ENCODE measurements at places on chromosomes 2 and 18.
A peak's percentile ranks its signal among the peaks of the same experiment; 100 is the strongest.

- DNase-seq: peak; percentile 52
These were observed 264.1 kb downstream of the CDH20 start for GRCh38 chr18:61597316-61597715.

DNA sequence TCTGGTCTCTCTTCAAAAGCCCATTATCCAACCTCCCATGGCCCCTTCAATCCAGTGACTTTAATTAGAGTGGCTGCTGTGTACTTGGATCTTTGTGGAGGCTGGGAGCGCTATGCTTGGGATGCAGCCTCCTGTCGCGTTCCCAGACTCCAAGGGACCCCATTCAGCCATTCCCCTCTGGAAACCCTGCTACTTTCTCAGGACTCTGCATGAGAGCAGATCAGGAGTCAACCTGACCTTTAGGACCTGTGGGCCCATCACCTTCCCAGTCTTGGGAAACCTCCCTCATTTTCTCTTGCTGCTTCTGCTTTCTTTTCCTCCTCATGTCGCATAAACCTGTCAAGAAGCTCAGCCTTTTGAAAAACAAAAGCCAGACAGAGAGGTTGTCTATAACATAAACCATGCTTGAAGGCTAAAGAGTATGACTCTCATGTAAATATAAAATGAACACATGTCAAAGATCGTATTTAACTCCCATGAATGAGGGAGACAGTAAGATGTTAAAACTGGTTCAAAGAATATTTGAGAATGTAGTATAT, 143.1 kb upstream of the PELI1 start:
- DNase-seq: no peak

DNA sequence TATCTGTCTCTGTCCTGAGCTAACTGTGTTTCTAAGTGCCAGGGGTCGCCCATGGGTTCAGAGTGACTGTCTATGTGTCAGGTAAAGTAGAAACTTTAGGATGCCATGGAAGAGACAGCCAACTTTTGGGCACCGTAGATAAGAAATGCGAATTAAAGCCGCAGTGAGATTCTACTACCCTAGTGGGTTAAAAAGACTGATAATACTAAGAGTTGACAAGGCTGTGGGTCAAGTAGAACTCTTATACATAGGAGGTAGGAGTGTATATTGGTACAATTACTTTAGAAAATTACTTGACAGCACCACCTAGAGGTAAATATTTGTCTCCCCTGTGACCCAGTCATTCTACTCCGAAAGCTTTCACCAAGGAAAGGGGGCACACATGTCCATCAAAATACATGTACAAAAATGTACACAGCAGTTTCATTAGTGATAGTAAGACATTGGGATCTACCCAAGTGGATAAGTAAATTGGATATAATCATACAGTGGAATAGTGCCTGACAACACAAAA, 371.3 kb downstream of the SLC4A3 start:
- no peak for DNase-seq

- no peak for DNase-seq
These were observed 426.2 kb downstream of the NCKAP5 start for GRCh38 chr2:133142087-133142486.

DNA sequence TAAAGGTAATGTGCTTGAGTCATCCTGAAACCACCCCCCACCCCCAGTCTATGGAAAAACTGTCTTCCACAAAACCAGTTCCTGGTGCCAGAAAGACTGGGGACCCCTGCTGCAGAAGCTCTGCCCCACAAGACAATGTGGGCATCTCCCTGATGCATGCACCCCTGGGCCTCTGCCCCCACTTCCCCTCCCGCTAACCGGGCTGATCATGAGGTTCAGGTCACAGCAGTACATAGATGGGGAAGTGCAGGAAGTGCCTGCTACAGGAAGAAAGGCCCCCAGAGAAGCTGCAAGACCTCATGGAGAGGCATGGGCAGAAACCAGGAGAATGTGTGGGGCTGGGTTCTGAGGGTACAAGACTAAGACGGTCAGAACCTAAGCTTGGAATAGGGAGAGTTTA, 243.4 kb upstream of the ID2 start:
- DNase-seq: no peak

GRCh38 chr2:235358981-235359471, 134.8 kb upstream of the AGAP1 start:
- DNase-seq: peak; percentile 90

GRCh38 chr2:11738589-11739436, 7.6 kb upstream of the LPIN1 start:
- DNase-seq: peak; percentile 82

GRCh38 chr2:26349690-26350089, 3.1 kb upstream of the ADGRF3 start:
- DNase-seq: no peak

DNA sequence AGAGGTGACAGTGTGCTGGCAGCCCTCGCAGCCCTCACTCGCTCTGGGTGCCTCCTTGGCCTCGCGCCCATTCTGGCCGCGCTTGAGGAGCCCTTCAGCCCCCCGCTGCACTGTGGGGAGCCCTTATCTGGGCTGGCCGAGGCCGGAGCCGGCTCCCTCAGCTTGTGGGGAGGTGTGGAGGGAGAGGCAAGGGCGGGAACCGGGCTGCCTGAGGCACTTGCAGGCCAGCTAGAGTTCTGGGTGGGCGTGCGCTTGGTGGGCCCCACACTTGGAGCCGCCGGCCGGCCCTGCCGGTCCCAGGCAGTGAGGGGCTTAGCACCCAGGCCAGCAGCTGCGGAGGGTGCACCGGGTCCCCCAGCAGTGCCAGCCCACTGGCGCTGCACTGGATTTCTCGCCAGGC, 1480.9 kb upstream of the SLC39A10 start:
- DNase-seq: no peak

- DNase-seq: no peak
These were observed 61.2 kb upstream of the RBM44 start for GRCh38 chr2:237737196-237737865.

GRCh38 chr2:176066645-176067588, 16.8 kb downstream of the EVX2 start:
- no peak for DNase-seq

DNA sequence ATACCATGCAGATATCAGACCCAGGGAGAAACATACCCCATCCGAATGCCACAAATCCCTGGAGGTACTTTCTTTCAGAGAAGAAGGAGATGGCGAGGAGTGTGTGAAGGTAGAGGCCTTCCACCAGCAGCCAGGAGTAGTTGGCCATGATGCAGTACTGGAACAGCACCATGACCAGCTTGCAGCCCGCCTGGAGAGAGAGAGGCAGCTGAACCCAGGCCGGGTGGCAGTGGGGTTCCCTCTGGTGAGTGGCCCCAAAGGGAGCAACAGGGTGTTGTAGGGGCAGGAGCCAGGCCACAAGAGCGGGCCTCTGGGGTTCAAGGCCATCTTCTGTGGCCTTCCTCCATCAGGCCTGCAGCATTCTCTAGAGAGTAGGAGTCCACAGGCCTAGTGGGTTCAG, 30.2 kb downstream of the TMEM37 start:
- DNase-seq: no peak

GRCh38 chr2:194271293-194271961, 1385.6 kb upstream of the SLC39A10 start:
- no peak for DNase-seq

GRCh38 chr2:164593541-164593940, 27.7 kb downstream of the GRB14 start:
- DNase-seq: no peak

DNA sequence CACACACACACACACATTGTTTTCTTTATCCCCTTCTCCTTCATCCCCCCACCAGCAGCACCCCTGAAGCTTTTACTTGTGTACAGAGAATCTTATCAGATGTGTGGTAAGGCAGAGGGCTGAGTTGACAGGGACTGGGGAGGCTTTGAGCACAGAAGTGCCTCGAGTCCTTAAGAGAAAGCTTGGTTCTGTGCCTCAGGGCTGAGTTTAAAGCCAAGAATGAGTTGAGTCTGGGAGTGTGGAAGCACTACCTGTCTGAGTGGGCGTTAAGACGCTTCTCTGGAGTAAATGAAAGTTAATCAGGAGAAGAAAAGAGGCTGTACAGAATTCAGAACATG, 2.7 kb downstream of the ID2 start:
- no peak for DNase-seq

DNA sequence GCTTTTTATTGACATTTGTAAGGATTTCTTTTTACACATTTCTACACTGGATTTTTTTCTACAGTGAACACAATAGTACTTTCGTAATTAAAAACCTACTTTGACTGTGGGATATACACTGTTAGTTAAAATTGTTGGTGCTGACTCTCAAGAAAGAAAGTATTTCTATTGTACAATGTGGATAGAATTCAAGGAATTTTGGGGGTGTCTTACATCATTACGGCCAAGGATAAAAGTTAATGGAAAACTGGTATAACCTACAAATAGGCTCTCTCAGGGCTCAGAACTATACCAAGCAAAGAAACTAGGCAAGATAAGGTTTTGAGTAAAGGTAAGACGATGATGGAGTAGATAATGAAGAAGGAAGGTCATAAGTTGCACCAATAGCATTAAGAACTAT, 198.4 kb upstream of the PARD3B start:
- DNase-seq: no peak

GRCh38 chr2:15554525-15555218, 6.5 kb downstream of the NBAS start:
- DNase-seq: no peak

GRCh38 chr2:240778426-240778825, 41.6 kb downstream of the KIF1A start:
- DNase-seq: no peak
